Osteoblast (primary cell): ENCODE measurements at places on chromosomes 5 and 9. TPM values are rescaled to one million over a fixed set of nuclear protein-coding genes. Genes with fewer than 3 reads are reported as not detected.

Gene SOHLH1
- not detected in 2 replicates for total RNA-seq

Gene PCDHB7
- total RNA-seq: 2.2 and 2.4 TPM in 2 replicates

DNA sequence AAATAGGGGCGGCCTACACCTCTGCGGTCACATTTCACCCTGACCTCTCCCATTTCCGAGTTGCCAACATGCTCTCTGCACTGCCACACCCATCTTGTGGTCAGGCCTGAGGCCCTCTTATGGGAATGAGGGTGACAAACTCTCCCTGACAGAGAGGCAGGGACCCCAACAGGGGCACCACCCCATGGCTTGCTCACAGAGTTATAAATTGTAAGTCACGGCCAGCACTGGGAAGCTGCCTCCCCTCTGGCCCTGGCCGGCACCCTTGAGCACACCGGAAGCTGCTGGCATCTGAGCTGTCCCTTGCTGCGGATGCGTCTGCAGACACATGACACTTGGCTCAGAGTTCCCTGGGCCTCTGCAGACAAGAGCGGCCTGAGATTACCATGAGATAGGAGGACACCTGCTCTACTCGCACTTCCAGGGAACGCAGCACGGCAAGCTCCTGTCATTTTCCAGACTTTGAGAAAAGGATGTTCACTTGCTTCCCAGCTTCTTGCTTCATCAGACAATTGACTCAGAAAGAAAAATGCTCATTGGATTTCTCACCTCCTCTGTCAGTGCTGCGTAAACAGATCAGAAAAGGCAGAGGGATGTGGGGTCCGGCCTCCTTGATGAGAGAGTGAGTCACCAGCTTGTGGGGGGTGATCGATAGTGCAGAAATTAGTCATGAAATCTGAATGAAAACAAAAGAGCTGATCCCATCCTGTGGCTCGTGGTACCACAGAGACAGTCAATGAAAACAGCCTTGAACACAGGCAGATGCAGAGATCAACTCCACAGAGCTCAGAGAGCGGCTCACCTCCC, 269.8 kb downstream of the SYK start:
- no peaks in the 10 kb centered on the region for H3K36me3 ChIP-seq
- no peaks in the 10 kb centered on the region for H3K27me3 ChIP-seq
- peak overlapping the region; percentile 78 for H3K27ac ChIP-seq
- H3K4me3 ChIP-seq: no peak overlapping the region
- H3K4me1 ChIP-seq: peaks cover 16% of the 10 kb centered on the region
- DNase-seq: peak; percentile 87

GRCh38 chr9:8252445-8252844, 452.9 kb upstream of the DMAC1 start:
- no peak overlapping the region for H3K27ac ChIP-seq
- no peak for DNase-seq
- H3K4me1 ChIP-seq: peaks cover 3% of the 10 kb centered on the region
- H3K4me3 ChIP-seq: no peak overlapping the region
- no peaks in the 10 kb centered on the region for H3K27me3 ChIP-seq
- no peaks in the 10 kb centered on the region for H3K36me3 ChIP-seq

Gene TEK
- 4.1 and 8.3 TPM in 2 replicates for total RNA-seq

DNA sequence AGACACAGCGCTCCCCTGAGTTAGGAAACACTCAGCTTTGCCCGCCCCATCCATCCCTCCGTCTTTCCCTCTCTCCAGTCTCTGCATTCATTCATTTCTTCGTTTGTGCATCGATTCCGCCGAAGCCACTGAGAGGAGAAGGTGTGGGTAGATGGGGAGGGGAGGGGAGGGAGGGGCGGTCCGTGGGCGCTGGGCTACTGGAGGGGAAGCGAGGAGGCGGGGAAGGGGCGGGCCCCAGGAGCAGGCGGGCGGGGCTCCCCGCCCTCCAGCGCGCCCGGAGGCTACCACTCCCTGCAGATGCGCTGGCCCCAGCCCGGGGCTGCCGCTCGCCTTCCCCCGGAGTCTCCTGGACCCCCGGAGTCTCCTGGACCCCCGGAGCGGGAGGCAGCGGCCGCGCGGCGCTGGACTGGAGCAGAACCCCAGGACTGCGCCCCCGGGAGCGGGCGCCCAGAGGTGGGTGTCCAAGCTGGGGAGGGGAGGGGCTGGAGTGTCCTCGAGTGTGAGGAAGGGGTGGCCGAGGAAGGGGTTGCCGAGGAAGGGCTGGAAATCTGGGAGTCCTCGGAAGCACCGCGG, 159.5 kb downstream of the C9orf152 start:
- H3K27me3 ChIP-seq: no peaks in the 10 kb centered on the region
- peak; percentile 93 for DNase-seq
- peak overlapping the region; percentile 93 for H3K27ac ChIP-seq
- H3K36me3 ChIP-seq: no peaks in the 10 kb centered on the region
- H3K4me1 ChIP-seq: peaks cover 31% of the 10 kb centered on the region
- H3K4me3 ChIP-seq: peak overlapping the region; percentile 92

- no peak for DNase-seq
- H3K27me3 ChIP-seq: no peaks in the 10 kb centered on the region
- peaks cover 3% of the 10 kb centered on the region for H3K4me1 ChIP-seq
- H3K27ac ChIP-seq: no peak overlapping the region
Observed at GRCh38 chr5:139019880-139020279, 144.7 kb upstream of the LRRTM2 start.

DNA sequence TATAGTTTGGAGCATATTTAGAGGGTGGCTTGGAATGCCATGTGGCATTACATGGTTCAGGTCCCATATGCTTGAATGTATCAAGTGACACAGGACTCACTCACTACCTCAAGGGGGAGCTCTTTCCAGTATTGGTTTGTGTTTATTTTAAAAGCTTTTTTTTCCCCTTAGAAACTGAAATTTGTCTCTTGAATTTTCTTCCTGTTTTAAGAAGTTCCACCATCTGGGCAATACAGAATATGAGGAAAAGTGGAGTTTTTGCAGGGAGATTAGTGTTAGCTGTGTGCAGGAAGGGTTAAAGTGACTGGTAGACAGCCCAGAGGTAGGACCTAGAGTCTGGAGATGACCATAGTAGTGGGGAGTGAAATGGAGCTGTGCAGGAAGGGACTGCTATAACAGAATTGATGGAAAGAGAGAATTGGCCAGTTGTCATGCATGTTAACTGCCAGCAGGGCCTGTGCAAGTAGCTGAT, 36.6 kb downstream of the CTNNA1 start:
- H3K27ac ChIP-seq: no peak overlapping the region
- H3K27me3 ChIP-seq: no peaks in the 10 kb centered on the region
- H3K4me1 ChIP-seq: peaks cover 28% of the 10 kb centered on the region
- H3K4me3 ChIP-seq: no peak overlapping the region

Gene CDH18
- total RNA-seq: 0.29 and 0.36 TPM in 2 replicates

DNA sequence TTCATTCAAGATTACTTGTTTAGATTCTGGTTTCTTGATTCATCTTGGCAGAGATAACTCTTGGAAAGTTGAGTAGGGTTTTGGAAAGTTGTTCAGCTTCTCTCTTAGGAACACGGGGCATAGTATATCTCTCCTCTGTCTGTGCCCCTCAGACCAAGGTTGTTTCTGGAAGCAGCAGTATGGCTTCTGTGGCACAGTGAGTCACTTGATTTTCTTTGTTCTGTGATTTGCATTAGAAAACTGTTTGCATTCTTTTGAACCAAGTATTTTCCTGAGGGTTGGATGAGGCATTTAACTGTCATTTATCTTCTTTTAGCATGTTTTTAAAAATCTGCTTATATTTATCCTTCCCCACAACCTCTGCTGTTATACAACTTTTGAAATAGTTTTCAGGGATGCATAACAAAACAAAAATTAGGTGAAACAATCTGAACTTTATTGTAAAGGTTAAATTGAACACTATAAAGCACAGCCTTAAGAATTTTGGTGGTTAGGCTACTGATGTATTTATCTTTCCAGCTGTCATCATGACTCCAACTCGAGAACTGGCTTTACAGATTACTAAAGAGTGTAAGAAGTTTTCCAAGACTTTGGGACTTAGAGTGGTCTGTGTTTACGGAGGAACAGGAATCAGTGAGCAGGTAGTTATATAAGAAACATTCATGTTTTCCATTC, 26.5 kb downstream of the DDX46 start:
- DNase-seq: peak; percentile 4
- H3K36me3 ChIP-seq: peaks cover 69% of the 10 kb centered on the region
- peaks cover 4% of the 10 kb centered on the region for H3K4me1 ChIP-seq
- peak overlapping the region; percentile 14 for H3K27ac ChIP-seq
- H3K4me3 ChIP-seq: no peak overlapping the region
- no peaks in the 10 kb centered on the region for H3K27me3 ChIP-seq

DNA sequence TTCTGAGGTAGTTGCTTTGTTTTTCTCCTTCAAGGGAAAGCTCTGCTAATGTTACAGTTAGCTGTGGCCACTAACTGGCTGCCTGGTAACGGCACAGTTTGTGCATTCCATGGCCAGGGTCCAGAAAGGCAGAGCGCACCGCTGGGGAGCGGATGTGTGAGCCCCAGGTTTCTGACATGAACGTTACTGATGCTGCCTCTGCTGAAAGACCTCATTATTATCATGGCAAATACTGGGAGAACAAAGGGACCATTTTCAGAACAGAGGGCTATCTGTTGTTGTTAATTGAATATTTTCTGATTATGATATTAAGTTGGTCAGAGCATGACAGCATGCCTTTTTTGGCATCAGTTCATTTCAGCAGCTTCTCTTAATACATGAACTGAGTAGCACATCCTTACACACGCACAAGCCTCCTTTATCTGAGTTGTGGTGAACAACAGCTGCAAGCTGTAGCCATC, 134.1 kb downstream of the NUDT12 start:
- no peak overlapping the region for H3K4me3 ChIP-seq
- peak; percentile 77 for DNase-seq
- H3K27ac ChIP-seq: peak overlapping the region; percentile 84

- peak overlapping the region; percentile 92 for H3K27ac ChIP-seq
- peak overlapping the region; percentile 87 for H3K4me3 ChIP-seq
- H3K27me3 ChIP-seq: no peaks in the 10 kb centered on the region
- peaks cover 50% of the 10 kb centered on the region for H3K36me3 ChIP-seq
- peaks cover 30% of the 10 kb centered on the region for H3K4me1 ChIP-seq
- no peak for DNase-seq
Observed at GRCh38 chr5:40834391-40834848, 602 bp downstream of the RPL37 start.

- H3K4me3 ChIP-seq: no peak overlapping the region
- peaks cover 33% of the 10 kb centered on the region for H3K27me3 ChIP-seq
- H3K4me1 ChIP-seq: no peaks in the 10 kb centered on the region
- no peak for DNase-seq
- no peak overlapping the region for H3K27ac ChIP-seq
Observed at GRCh38 chr9:126159430-126160060, 167.1 kb upstream of the MVB12B start.

DNA sequence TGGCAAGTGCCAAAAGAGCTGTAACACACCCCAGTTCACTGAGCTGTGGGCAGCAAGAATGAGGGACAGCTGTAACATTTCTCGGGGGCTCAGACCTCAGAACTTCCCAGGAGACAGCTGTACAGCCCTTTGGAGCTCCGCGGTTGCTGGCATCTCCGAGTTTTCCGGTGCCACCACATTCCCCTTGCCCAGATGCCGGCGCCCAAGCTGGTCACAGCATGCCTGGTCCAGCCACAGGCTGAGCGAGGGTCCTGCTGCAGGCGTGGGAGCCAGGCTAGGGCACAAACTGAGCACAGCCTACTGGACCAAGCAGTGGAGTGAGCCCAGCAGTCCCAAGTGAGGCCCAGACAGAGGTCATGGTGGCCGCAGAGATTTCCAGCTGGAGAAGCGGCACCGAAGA, 797.7 kb upstream of the EDIL3 start:
- no peak for DNase-seq
- H3K27ac ChIP-seq: no peak overlapping the region
- no peaks in the 10 kb centered on the region for H3K27me3 ChIP-seq
- no peak overlapping the region for H3K4me3 ChIP-seq
- H3K4me1 ChIP-seq: no peaks in the 10 kb centered on the region
- no peaks in the 10 kb centered on the region for H3K36me3 ChIP-seq

GRCh38 chr5:1726956-1727355, 72.7 kb downstream of the MRPL36 start:
- H3K4me1 ChIP-seq: no peaks in the 10 kb centered on the region
- no peak overlapping the region for H3K4me3 ChIP-seq
- no peaks in the 10 kb centered on the region for H3K27me3 ChIP-seq
- H3K36me3 ChIP-seq: no peaks in the 10 kb centered on the region
- DNase-seq: peak; percentile 74

Gene PCDHA11
- 0.29 and 0.36 TPM in 2 replicates for total RNA-seq

Gene CAVIN4
- total RNA-seq: 1.4 and 1.5 TPM in 2 replicates

Gene IER5L
- 86.1 and 104 TPM in 2 replicates for total RNA-seq

GRCh38 chr9:12988258-12988657, 213.4 kb downstream of the LURAP1L start:
- H3K4me3 ChIP-seq: no peak overlapping the region
- no peak for DNase-seq
- H3K27me3 ChIP-seq: no peaks in the 10 kb centered on the region
- H3K27ac ChIP-seq: no peak overlapping the region
- H3K36me3 ChIP-seq: no peaks in the 10 kb centered on the region
- H3K4me1 ChIP-seq: no peaks in the 10 kb centered on the region

Gene SPATA24
- 2.9 and 3.6 TPM in 2 replicates for total RNA-seq

GRCh38 chr9:125748446-125749099, 1.4 kb downstream of the PBX3 start:
- DNase-seq: peak; percentile 62
- H3K27me3 ChIP-seq: no peaks in the 10 kb centered on the region
- peak overlapping the region; percentile 72 for H3K27ac ChIP-seq
- H3K4me1 ChIP-seq: peaks cover 39% of the 10 kb centered on the region
- H3K36me3 ChIP-seq: peaks cover 4% of the 10 kb centered on the region

Gene OR1Q1
- total RNA-seq: under 0.01 TPM in 1 of 2 replicates, not detected in the other

DNA sequence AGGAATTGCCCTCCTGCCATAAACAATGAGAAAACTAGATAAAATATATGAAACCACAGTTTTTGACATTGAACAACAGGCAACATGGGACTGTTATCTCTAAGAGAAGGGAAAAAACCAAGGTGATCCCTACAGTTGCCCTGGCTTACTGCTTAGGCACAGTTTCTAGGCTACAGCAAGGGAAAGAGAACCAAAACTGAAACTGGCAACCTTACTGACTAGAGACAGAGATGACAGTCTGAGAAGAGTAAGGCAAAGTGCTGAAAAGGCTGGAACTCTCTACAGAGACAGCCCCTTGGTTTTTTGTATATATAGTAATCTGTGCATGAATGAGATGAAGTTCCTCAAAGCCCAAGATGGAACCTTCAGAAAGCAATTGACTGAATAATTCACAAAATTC, 36.2 kb upstream of the REEP2 start:
- no peak overlapping the region for H3K27ac ChIP-seq
- peaks cover 33% of the 10 kb centered on the region for H3K36me3 ChIP-seq
- H3K27me3 ChIP-seq: no peaks in the 10 kb centered on the region
- no peaks in the 10 kb centered on the region for H3K4me1 ChIP-seq

Gene NR5A1
- not detected in 2 replicates for total RNA-seq

GRCh38 chr5:139183502-139183901, 14.7 kb downstream of the SIL1 start:
- peaks cover 14% of the 10 kb centered on the region for H3K4me1 ChIP-seq
- DNase-seq: no peak
- H3K36me3 ChIP-seq: peaks cover 3% of the 10 kb centered on the region
- H3K4me3 ChIP-seq: no peak overlapping the region
- H3K27ac ChIP-seq: no peak overlapping the region

GRCh38 chr5:56876327-56876726, 33.1 kb upstream of the SETD9 start:
- peaks cover 7% of the 10 kb centered on the region for H3K36me3 ChIP-seq
- no peaks in the 10 kb centered on the region for H3K27me3 ChIP-seq
- no peaks in the 10 kb centered on the region for H3K4me1 ChIP-seq

Gene TOPORS
- 32.1 and 33.7 TPM in 2 replicates for total RNA-seq
